ENCODE measurements at places on chromosomes 2 and 18.

DNA sequence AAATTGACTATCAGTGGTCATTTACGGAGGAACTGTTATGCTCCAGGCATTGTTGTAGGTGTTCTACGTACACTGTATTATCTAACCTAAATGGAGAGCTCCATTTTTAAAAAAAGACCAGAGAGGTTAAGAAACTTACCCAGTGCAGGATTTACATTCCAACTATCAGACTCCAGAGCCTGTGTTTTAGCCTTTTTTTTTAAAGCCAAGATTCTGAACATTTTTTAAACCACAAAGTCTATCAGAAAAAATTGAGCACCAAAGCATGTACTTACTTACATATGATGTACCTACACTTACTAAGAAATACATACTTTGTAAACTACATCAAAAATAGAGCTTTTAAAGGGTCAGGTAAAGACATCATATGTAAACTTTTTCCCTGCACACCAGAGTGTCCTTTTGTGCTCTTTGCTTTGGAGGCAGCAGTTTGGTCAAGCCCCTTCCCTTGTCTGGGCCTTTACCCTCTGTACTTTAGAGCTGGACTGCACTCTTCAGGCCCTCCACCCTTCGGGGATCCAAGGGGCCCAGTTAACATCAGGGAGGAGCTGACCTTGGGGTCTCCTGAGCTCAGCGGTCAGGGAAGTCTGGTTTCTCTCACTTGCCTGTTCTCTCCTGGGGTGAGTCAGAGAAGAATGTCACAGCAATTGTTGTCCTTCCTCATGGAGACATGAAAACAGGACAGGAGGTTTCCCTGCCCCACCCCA is 58.4 kb downstream of the ITGB1BP1 start:
- DNase-seq, result no peak

GRCh38 chr2:10030311-10030736 is 13.0 kb upstream of the KLF11 start:
- DNase-seq, result no peak

DNA sequence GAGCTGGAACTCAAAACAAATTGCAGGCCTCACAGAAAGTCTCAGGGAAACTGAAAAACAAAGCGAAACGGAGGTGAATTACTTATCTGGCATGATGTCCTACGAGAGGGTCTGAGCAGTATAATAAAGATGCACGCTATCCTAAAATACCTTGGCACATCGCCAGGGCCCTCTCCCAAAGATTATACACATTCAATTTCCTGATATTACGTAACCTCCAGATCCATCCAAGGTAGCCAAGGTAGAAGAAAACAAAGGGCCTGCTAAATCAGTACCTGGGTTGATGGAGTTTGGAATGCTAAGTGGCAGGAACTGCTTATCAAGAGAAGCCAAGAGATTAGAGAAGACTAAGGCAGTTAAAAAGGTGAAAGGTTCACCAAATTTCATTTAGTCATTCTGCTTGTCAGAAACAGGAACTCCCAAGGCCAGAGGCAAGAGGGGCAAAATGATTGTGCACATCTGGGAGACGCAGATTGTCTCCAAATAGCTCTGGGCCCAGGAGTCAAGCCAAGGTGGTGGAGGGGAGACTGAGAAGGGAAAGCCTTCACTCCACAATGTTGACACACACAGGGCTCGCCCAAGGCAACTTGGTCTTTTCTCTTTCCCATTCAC is 236.8 kb upstream of the ATP5MC3 start:
- DNase-seq, result no peak

GRCh38 chr2:68059784-68060525 is 2.8 kb downstream of the C1D start:
- DNase-seq, result no peak

DNA sequence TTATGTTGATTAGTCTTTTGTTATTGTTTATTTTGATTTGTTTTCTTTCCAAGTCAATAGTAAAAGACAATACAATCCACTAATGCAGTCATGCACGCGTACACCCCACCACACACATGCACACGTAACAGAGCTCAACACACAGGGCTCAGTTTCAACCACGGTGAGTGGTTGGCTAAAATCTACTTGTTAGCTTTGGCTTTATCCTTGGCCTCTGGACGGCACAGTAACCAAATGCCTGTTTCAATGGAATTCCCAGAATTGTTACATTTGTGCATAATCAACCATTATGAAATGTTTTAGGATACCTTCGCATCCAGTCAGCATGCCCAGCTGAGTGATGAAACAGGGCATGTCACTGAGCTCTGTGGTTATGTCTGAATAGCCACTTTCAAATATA is 53.2 kb downstream of the NYAP2 start:
- no peak for DNase-seq

GRCh38 chr2:238492840-238493239 is 66.1 kb downstream of the ASB1 start:
- no peak for DNase-seq

- no peak for DNase-seq
These were observed 71.2 kb downstream of the EIF2AK3 start for GRCh38 chr2:88556026-88556425.

DNA sequence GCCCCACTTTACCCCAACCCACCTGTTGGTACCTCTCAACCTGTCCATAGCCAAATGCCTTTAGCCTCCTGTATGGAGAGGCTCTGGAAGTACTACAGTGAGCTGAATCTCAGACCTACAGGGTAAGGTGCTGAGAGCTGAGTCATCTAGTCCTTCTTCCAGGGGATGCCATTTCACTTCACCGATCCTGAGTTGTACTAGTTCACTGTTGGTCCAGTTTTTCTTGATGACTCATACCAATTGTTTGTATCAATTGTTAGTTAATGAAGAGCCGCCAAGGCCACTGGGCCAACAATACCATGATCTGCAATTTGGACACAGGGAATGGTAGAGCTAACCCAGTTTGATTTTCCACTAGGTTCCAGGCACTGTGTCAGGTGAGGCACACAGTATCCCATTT is 257.0 kb downstream of the CLIP4 start:
- no peak for DNase-seq

DNA sequence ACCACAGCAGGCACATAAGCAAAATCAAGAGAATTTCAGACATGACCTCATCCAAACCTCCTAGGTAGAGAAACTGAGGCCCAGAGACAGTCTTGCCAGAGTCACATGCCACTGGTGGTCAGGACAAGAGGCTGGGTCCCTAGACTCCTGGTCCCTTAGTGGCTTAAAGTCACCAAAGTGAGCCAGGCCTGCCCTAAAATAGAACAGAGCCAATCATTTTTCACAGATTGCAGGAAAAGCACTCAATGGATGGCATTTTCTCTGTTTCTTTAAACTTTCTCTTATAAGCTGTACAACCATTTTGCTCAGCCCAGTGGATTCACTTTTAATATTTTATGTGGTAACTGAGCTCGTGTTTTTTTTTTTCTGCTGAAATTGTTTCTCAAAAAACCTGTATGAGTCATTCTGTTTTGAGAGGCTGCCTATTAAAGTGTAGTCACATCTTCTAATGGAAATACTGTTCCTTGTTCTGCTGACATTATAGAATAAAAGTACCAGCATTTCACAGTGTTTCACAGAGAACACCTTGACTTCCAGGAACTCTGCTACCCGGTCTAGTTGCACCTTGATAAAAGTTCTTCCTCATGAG is 29.6 kb downstream of the STEAP3 start:
- DNase-seq, result no peak

DNA sequence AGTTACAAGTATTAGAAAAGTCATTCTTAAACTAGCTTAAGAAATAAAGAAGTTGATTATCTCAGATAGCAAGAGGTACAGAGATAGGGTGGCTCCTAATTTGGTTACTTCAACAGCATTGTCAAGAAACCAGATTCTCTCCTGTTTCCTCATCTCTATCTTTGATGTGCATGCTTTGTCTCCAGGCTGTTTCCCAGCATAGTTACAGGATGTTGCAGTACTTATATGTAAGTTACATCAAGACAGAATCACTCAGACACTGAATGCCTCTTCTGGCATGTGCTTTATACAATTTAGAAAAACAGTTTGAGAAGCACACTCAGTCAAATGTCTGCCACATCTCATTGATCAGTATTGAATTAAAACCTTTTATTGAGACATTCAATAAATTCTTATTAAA is 189.5 kb upstream of the UBE2E3 start:
- DNase-seq, result no peak

DNA sequence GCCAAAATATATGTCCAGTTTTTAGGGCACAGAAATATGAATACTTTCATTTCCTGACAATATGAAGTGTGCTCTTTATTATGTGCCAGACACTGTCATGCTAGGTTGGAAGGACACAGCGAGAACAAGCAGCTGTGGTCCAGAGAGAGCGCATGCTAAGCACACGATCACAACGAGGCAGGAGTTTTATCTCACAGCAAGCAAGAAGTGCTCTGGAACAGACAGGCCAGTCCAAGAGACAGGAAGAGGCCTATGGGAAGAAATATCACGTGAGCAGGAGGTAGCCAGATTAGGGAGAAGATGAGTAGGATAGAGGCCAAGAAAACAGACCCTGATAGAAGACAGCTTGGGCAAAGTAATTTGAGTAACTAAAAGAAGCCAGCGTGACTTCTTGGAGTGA is 135.5 kb upstream of the CAB39 start:
- no peak for DNase-seq

DNA sequence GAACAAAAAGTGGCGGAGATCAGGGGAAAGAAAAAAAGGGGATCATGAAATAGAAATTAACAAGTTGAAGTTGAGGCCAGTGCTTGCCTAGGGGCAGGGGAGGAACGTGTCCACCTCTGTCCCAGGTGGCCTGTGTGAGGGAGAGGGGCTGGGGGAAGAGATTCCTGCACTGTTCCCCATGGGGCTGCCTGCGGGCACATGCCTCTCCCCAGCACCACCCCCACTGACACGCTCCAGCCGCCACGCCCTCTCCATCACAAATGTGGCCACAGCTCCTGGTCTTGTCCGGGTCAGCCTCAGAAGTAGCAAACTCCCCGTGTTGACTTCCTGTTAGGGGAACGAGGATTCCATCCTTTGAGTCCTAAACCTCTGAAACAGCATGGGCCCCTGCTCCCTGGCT is 161.2 kb downstream of the GLI2 start:
- DNase-seq, result no peak

- no peak for DNase-seq
These were observed 10.6 kb upstream of the HNRNPLL start for GRCh38 chr2:38613126-38613848.

DNA sequence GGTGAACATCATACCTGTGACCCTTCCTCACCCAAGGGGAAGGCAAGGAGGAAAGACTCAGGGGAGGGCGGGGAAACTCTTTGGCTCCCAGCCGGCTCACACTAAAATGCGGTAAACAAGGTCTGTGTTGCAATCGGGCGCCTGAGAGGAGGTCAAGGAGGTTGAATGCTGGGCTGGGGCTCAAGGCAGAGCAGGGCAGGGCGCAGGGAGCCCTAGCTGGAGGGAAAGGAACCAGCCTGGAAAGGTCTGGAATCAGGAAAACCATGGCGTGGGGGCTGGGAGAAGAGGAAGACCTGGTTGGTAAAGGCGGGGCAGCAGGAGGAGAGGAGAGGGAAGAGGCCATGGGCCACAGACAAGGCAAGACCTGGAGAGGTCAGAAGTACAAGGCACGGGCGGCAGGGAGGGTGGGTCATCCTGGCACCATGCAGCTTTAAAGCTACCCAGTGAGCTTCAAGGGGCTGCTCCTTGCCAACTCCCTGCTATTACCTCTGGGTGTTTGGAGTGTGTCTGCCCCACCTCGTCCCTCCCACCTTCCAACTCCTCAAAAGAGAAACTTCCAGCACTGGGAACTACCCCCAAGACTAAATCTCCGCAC is 4.8 kb upstream of the TMEM37 start:
- DNase-seq, result no peak

DNA sequence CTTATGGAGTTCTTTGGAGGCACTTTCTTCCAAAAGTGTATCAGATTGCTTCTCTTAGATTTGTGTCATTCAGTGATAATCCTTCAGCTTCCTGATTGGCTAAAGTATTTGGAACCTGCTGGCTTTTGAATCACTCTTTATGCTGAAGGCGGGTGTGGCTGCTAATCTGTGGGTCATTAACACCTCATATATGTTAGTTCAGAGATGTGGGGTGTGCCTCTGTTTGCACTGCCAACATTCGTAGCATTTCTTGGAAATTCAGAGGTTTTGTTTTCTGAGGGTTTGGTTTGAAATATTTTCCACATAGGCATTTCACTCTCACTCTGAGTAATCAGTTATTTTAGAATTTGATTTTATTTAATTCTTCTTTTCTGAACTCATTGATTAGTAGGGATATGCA is 1604.4 kb upstream of the ACVR2A start:
- DNase-seq, result no peak

GRCh38 chr2:133734716-133735495 is 166.6 kb upstream of the NCKAP5 start:
- DNase-seq, result no peak

DNA sequence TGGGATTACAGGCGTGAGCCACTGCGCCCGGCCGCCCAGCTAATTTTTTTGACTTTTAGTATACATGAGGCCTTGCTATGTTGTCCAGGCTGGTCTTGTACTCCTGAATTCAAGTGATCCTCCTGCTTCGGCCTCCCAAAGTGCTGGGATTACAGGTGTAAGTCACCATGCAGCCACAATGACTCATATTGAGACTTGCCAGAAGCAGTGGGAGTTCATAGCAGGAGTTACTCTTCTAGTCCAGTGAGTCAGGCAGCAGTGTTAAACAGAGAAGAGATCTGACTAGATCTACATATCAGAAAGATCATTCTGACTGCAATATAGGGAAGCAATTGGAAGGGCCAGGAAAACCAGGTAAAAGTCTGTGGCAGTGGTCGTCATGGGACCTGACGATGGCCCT is 1.5 kb upstream of the FLACC1 start:
- DNase-seq, result no peak

DNA sequence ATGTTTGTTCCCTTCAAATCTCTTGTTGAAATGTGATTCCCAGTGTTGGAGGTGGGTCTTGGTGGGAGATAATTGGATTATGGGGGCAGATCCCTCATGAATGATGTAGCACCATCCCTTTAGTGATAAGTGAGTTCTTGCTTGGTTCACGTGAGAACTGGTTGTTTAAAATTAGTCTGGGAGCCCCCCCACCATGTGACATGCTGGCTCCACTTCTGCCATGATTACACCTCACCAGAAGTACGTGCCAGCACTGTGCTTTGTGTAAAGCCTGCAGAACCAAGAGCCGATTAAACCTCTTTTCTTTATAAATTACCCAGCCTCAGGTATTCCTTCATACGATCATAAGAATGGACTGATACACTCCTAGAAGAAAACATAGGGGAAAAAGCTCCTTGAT is 10.1 kb downstream of the ABI2 start:
- DNase-seq, result no peak

DNA sequence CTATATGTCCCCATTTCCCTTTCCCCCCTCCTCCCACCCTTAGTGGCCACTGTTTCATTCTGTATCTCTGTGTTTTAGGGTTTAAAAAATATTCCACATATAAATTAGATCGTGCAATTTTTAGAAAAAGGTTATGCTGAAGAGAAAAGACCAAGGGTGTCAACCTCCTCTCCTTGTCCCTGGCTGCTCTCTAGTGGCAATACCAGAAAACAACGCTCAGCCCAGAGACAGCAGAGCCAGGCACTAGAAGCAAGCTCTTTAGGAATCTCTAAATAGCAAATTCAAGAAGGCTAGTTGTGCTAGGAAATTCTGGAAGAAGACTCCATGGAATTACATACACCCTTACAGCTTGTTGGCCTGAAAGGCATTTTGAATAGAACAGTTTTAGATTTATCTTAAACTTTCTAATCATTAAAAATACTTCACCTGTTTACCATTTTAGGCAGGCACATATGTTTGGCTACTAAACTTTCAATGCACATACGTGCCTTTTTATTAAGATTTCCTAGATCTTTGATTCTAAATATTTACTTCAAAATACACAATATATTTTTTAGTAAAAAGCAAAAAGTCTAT is 35.1 kb upstream of the RASGRP3 start:
- DNase-seq, result no peak
